Pulmonary artery endothelial cell (primary cell): ENCODE measurements at places on chromosomes 4 and X.

DNA sequence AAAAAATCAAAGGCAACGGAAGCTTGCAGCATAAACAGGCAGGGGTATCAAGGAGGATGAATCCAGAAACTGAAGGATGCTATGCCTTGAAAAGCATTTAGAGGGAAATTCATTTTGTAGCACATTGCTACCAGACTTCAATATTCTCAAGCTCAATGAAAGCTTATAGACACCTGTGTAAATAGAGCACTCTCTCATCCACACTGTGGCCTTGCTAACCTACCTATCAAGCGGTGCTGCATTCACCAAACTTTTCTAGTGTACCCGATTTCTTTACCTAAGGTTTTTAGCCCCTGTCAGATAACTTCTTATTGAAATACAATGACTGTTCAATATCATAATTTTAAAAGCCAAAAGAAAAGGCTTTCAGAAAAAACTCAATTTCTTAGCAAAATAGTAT, 20.2 kb upstream of the HSD17B13 start:
- DNase-seq: no peak

GRCh38 chrX:115427861-115428410, 133.0 kb upstream of the PLS3 start:
- DNase-seq: no peak

DNA sequence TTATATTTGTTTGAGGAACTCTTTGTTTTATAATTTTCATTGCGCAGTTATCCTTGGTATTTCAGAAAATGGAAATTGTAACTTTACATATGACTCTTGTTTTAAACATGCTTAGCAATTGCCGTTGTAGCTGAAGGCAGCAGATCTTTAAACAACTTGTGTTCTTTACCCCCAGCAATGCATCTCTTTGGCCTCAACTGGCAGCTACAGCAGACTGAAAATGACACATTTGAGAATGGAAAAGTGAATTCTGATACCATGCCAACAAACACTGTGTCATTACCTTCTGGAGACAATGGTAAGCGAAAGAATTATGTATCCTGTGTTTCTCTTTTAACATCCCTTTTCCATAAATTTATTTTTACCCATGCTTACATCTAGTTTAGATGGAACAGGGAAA, 263.6 kb downstream of the DCTD start:
- peak; percentile 29 for DNase-seq

GRCh38 chr4:72449705-72450104, 119.3 kb downstream of the ADAMTS3 start:
- DNase-seq: no peak

DNA sequence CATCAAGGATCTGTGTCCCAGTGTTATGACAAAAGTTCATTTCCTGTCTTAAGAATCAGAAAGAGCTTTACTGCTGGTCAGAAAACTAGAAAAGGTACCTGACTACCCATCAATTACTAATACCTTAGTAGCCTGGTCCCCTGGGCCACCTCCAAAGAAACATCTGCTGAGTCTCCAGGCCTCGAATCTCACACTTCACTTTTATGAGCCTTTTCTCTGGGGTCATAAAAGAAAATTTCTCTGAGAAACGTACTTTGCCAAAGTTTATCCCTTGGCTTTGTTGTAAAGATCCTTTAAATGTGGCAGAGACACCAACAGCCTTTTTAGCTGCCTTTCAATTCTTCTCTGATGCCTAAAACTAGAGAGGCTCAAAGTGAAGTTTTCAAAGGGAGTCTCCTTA, 17.8 kb downstream of the GUCY1A1 start:
- no peak for DNase-seq

GRCh38 chrX:135420831-135421230, 913 bp upstream of the SMIM10L2A start:
- no peak for DNase-seq

DNA sequence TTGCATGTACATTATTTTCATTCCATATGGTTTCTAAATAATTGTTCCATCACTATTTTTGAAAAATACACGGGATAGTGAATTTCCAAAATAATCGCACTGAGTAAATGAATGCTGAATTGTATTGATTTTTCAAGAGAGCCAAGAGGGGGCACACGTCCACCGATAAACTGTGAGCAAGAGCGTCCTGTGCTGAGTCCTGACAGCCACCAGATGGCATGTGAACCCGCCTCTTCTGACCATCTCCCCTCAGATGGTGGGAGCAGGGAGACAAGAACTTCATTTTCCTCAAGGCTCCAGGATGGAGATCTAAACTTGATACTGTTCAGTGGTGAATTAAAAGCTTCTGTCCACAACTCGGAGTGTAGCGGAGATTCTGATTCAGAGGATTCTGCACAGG, 30.6 kb upstream of the IL9R start:
- DNase-seq: no peak

GRCh38 chrX:131985526-131986049, 37.5 kb upstream of the STK26 start:
- no peak for DNase-seq

GRCh38 chr4:158259955-158260575, 49.8 kb downstream of the TMEM144 start:
- no peak for DNase-seq

- DNase-seq: no peak
Measured at GRCh38 chrX:123357941-123358340, 173.9 kb downstream of the GRIA3 start.

- DNase-seq: no peak
Measured at GRCh38 chr4:80091184-80091583, 18.2 kb upstream of the ANTXR2 start.

DNA sequence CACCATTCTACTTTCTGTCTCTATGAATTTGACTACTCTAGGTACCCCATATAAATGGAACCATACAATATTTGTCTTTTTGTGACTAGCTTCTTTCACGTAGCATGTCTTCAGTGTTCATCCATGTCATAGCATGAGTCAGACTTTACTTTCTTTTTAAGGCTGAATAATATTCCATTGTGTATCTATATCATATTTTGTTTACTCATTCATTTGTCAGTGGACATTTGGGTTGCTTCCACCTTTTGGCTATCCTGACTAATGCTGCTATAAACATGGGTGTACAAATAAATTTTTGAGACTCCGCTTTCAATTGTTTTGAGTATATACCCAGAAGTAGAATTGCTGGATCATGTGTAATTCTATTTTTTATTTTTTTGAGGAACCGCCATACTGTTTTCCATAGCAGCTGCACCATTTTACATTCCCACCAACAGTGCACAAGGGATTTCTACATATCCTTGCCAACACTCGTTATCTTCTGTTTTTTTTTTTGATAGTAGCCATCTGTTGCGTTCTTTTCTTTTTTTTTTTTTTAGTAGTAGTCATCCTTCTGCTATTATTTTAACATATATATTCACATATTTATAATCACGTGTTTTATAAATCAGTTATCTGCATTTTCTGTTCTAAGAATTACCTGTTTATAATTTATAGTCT, 158.0 kb upstream of the MED14 start:
- DNase-seq: no peak

GRCh38 chr4:81023484-81023883, 7.0 kb upstream of the BMP3 start:
- no peak for DNase-seq

- DNase-seq: no peak
Measured at GRCh38 chr4:141240259-141240658, 19.6 kb downstream of the ZNF330 start.

GRCh38 chr4:23891064-23891421, 1.2 kb upstream of the PPARGC1A start:
- DNase-seq: no peak

DNA sequence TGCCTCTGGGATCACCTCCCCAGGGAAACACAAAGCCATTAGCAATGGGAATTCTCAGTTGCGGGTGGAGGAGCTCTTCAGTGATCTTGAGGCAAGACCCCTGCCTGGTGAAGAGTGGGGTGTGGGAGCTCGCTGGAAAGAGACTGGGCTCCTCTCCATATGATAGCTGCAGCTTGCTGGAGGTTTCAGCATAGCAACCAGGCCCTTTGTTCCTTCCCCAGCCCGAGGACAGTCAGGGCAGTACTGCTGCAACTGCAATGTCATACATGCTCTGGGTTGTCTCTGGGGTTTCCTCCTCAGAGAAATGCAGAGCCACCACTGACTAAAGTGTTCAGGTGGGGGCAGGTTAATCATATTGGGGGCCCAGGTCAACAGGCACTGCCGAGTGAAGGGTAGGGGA, 81.3 kb downstream of the ARHGAP24 start:
- DNase-seq: no peak

DNA sequence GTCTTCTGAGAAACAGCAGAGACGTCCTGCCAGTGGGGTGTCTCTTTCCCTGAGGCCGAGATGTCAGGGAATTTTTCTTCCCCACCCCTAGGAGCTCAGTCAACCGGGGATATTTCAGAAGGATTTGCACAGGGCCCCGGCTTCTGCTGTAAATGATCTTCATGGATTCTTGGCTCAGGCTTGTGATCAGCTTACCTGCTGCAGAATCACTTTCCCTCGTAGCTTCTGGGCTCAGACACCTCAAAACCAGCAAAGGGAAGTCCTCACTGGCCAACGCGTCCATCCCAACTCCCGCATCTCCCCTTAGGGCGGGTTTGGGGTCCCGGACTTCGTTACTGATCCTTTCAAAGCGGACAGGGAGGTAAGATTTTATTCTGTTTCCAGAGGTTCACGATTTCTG, 212.7 kb downstream of the SHOX start:
- DNase-seq: no peak

GRCh38 chrX:10327651-10328050, 170.9 kb downstream of the CLCN4 start:
- no peak for DNase-seq

DNA sequence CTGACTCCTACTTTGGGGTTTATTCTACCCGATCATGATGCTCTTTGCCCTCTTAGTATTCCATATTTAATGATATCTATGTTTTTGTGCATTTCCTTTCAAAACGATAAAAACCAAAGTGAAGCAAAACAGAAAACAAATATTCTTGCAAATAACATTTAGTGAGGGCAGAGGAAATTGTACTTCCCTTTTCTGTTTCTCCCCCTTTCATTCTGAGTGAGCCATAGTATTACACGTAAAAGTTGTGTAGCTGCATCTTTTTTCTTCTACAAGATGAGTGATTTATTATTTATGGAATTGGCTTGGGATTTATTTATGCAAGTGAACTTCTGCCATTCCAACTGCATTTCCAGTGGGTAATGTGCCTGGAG, 109.9 kb downstream of the AFF2 start:
- no peak for DNase-seq

DNA sequence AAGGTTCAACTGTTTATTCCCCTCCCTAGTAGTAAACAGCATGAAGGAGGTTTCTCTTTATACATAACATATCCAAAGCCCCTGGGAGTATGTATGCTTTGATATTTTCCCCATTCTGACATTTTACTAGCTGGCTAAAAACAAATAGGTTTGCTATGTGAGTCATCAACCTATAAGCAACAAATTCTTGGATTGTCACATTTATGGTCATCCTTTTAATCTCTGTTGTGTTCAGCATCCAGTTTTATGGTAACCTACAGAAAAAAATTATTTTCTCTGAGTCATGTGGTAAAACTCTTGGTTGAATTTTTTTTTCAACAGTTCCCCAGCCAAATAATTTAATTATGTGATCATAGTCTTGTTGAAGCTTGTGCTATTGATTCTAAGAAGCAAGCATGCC, 734.1 kb downstream of the ADGRL3 start:
- DNase-seq: no peak

DNA sequence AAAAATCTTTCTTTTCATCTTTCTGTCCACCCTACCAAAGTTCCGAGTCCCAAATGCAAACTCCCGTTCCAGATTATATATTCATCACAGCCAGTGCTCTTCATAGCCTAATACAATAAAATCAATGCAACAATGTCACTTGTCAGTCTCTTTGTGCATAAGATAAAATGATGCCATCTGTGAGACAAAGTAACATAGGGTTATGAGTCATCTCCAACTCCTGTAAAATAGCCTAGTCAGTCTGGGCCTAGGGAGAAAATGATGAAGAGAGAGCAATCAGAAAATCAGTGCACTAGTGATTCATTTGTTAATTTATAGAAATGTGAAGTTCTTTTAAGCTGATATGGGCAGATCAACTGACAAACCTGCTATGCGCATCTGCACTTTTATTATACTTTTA, 689.1 kb upstream of the DIAPH2 start:
- no peak for DNase-seq

DNA sequence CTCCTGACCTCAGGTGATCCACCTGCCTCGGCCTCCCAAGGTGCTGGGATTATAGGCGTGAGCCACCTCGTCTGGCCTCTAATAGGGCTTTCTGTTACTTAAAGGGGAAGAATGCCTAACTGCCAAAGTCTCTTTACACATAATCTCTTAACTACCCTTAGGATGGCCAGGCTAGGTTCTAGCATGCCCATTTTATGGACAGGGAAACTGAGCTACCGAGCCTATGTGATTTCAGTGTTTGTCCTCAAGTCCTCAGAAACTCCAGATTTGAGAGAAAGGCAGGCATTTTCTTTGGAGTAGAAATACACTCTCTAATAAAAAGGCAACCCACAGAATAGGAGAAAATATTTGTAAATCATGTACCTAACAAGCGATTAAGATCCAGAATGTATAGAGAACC, 12.4 kb upstream of the GLOD5 start:
- DNase-seq: no peak

DNA sequence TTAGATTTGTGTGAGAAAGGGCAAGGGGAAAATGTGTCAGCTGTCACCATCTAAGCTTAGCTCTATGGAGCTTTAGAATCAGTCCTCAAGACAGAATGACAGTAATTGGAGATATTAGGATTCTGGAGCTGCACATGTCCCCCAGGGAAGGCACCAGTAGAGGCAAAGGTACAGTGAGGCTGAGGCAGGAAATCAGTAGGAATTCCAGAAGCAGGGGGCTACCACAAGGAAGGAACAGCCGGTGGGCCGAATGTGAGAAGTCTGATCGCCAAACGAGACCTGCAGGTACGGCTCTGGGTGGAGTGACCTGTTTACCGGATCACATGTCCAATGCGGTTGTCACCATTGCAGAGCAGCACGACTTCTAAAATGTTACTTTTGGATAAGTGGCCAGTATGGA, 52.6 kb downstream of the RNF150 start:
- no peak for DNase-seq

DNA sequence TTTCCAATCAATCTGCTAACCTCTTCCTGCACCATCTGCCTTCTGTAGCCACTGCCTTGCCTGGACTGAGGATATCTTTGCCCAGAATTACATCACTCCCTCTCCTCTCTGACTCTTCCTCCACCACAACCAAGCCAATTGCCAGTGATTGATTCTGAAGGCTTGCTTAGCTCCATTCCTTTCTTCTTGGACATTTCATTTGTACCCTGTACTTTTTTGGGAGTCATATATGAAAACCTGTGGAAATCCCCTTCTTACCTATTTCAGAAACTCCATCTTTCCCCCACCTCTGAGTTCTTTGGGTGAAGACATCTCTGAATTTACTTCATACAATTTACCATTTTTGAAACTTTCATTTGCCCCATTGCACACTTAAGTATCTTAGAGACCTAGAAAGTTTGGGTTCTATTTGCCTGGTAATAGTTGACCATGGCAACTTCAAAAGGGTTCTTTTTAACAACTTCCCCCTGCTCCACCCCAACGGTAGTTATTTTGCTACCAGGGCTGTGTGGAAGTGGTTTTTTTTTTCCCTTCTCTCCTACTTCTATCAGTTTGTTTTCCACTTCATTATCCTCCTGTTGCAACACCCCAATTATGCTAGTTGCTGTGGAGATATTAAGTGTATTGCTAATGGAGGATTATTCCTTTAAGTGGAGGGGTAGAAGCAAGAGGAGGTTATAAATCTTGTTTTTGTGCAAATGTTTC, 14.3 kb downstream of the SGMS2 start:
- DNase-seq: no peak

GRCh38 chrX:54865208-54865607, 55.4 kb upstream of the TRO start:
- no peak for DNase-seq
